ENCODE measurements at places on chromosomes 12 and 14.

DNA sequence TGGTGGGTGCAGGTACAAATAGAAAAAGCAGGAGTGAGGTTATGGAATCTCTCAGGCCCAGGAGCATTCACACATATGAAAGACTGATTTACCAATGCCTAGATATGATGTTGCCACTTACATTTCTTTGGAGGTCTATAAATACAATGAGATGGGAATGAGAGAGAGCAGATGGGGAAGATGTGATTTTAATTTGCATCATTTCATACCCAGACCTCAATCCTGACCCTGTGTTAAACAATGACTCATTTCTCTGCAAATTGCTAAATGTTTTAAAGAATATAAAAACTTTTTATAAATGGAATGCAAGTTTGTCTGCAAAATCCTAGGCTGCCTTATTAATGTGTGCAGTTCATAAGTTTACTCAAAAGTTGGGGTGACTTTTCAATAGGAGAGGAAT is 38.6 kb upstream of the GNG2 start:
- DNase-seq: no peak

GRCh38 chr12:18446061-18446644 is 184.8 kb downstream of the PIK3C2G start:
- no peak for DNase-seq

DNA sequence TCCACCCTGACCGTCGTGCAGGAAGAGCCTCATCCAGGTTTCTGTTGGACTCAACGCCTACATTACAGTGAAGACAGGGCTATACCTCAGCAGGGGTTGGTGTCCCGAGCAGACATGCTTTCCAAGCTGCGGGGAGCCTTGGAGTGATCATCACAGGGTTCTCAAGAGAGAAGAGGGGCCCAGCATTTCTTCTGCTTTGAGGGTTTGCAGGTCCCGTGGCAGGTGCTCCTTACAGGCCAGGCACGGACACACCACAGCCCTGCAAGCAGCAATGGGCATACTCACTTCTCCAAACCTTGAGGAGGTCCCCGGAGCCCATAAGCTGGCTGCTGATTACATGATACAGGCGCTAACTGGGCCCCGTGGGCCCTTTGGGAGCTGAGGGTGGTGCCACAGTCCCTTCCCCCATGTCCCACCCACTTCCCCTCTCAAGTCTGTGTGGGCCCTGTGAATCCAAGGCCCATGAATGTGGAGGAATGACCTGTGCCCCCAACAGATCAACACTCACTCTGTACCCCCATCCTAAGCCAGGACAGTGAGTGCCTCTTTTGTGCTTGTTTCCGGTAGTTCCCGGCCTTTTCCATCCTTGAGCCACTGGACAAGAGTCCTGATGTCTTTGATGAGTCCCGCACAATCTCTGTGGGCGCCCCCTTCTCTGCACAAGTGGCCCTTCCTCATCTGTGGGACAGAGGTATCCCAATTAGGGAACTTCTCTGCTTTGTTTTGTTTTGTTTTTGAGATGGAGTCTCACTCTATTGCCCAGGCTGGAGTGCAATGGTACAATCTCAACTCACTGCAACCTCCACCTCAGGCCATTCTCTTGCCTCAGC is 1.1 kb downstream of the AQP2 start:
- no peak for DNase-seq

DNA sequence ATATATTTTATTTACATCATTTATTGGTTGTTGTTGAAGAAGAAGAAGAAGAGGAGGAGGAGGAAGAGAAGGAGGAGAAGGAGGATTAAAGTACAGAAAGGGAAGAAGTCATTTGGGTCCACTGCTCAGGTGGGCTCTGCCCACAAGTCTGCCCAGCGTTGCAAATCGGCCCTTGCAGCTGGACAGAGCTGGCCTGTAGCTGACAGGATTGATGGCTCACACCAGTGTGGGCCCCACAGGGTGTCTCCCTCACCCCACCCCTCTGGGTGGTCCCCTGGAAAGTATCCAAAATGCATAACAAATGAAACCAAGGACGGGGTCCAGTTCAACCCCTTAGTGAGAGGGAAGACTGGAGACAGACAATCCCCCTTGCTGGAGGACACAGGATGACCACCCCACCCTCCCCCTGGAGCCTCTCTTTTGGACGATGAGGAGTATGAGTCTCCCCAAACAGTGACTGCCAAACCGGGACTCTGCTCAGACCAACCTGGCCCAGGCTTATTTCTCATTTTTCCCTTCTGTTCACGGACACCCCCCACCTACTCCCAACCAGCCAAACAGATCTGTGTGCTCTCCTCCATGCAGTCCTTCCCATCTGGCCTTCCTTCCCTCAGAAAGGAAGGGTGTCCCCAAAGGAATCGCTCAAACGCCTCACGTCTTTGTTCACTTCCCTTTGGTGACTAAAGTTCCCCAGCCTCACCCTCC is 17.7 kb downstream of the DPF3 start:
- no peak for DNase-seq

GRCh38 chr12:110354172-110354780 is 49.2 kb downstream of the ANAPC7 start:
- no peak for DNase-seq

DNA sequence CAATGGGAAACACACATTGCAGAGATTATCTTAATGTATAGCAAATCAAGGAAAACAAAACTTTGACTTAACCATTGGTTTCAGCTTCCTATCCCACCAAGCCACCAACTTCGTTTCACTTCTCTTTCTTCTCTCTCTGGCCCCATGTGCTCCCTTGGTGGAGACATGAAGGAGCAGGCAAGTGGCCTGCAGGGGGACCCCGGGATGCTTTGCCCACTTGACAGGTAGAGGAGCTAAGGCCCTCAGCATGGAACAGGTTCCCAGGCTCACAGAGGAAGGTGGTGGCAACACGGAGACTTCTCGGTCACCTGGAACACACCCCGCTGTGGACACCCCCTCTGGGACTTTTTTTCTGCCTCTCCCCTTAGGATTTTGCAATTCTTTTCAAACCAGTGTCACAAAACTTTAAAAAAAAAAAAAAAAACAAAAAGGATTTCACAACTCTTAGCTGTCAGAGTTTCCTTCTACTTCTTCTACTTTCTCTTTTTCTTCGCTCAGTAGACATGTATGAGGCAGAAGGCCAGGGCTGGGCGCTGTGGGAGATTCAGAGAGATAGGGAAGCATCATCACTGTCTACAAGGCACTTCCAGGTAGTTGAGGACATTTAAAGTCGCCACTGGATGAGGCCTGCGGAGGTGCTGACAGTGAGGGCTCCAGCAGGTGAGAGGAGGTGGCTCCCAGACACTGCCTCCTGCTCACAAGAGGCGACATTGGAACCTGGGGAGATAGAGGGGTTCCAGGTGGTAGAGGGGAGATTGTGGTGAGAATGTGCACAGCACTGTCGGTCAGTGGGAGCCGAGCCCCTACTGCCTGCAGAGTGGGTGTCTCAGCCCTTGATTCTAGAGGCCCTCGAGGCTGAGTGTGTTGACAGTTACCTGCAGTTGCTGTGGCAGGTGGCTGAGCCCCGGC is 119.6 kb downstream of the GCH1 start:
- peak; percentile 51 for DNase-seq

GRCh38 chr14:105478398-105479251 is 4.0 kb downstream of the CRIP2 start:
- DNase-seq: no peak

GRCh38 chr14:79586416-79586815 is 624.9 kb downstream of the DIO2 start:
- no peak for DNase-seq

GRCh38 chr12:127306604-127307215 is 960.3 kb upstream of the TMEM132C start:
- DNase-seq: no peak

Measured in islet precursor cell (in vitro differentiated cells).